ENCODE measurements at places on chromosomes 3 and 15.

- no peak for DNase-seq
Observed at GRCh38 chr15:83323296-83323711, 38.8 kb upstream of the BNC1 start.

GRCh38 chr3:81740731-81741130, 20.7 kb downstream of the GBE1 start:
- DNase-seq: no peak

GRCh38 chr15:94607176-94607654, 375.9 kb downstream of the MCTP2 start:
- no peak for DNase-seq

- DNase-seq: no peak
Observed at GRCh38 chr15:38148471-38148870, 104.2 kb upstream of the SPRED1 start.

DNA sequence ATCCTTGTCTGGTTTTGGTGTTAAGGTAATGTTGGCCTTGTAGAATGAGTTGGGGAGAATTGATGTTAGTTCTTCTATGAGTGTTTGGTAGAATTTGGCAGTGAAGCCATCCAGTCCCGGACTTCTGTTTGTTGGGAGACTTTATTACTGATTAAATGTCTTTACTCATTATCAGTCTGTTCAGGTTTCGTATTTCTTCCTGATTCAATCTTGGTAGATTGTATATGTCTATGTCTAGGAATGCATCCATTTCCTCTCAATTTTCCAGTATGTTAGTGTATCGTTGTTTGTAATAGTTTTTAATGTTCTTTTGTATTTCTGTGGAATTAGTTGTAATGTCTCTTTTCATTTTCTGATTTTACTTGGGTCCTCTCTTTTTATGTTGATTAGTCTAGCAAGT, 39.4 kb downstream of the NCK1 start:
- no peak for DNase-seq

DNA sequence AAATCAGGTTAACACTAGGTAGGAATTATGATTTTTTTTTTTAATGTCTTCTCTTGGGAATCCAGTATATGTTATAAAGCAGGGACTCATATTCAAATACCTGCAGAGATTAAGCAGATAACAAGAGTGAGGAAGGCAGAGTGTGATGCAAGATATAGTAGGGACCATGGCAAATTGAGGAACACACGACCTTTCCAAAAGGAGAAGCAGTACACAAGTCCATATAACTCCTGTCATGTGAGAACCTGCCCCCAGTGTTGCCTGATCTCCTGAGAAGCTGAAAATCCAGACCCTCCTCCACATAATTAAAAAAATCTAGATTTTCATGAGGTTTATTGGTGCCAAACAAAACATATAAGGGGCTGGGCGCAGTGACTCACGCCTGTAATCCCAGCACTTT, 3.6 kb downstream of the RFC4 start:
- no peak for DNase-seq

- no peak for DNase-seq
Observed at GRCh38 chr3:99601515-99601914, 36.9 kb upstream of the COL8A1 start.

DNA sequence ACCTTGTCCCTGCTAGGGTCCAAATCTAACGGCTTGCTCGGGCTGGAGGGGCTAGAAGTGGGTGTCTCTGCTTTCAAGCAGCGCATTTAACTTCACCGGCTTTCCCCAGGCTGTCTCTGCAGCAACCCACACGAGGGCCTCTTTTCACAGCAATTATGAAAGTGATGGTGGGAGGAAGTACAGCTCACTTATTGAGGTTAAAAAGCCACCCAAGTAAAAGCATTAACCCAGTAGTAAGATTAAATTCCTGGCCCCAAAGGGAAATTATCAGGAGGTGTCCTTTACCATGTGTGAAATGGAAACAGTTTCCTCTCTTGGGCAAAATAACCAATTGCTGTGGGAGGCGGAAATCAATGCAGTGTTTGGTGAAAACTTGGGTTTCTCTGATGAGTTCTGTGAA, 41.1 kb downstream of the NGRN start:
- no peak for DNase-seq

DNA sequence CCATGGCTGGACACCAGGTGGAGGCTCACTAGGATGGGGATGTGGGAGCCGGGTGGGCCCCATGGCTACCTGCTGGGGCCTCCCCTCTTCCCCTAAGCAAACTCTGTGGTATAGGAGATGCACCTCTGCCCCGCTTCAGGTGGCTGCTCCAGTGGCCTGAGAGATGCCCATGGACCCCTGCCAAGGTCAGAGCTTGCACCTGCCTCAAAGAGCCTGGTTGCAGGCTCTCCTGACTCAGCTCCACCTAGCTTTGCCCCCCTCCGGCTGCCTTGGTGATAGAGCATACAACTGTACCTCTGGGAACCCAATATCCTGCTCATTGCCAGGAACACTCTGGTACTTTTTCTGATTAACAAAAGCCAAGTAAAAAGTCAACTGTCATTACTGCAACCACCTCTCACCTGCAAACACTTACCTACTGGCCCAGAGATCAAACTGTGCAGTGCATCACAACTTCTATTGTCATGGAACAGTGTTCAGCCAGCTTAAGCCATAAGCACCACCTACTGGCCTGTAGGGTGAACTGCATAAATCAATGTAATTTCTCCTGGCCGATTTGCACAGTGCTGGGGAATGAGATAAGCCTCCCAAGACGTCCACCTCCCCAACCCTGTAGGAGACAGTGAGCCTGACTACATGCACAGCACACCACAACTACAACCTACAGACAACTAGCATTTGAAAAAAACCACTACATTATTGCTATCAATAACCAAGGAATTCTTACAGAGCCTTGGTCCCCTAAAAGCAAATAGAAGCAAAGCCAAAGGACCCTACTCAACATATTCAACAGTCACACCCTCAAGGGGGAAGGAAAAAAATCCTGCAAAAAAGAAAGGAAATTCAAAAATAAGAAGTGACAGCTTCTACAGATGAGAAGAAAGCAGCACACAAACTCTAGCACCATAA, 352.4 kb upstream of the ARHGEF26 start:
- DNase-seq: no peak

Measured in mesothelial cell of epicardium (in vitro differentiated cells).